ENCODE measurements at places on chromosomes 6 and 20.

DNA sequence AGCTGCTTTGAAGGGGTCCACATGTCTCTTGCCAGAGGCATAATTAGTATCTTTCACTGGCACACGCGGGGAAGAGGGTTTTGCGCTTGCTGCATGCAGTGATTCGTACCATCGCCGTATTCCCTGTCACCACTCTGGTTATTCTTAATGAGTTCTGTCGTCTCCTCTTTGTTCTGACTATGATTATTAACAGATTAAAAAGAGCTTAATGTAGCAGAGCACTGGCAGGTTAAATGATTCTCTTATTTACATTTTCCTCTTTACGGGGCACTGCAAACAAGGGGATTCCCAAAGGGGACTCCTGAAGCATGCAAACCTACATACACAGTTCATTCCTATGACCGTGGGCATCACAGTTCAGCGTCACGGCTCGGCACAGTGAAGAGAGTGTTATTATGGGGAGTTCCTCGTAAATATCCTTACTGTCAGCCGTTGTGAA, 204.8 kb downstream of the DTNBP1 start:
- no peak for DNase-seq

GRCh38 chr6:25053875-25054371, 118.2 kb upstream of the RIPOR2 start:
- no peak for DNase-seq

- DNase-seq, result no peak
These were observed 4.9 kb downstream of the CDH22 start for GRCh38 chr20:46303176-46303956.

GRCh38 chr20:10571313-10571815, 102.4 kb downstream of the JAG1 start:
- no peak for DNase-seq

DNA sequence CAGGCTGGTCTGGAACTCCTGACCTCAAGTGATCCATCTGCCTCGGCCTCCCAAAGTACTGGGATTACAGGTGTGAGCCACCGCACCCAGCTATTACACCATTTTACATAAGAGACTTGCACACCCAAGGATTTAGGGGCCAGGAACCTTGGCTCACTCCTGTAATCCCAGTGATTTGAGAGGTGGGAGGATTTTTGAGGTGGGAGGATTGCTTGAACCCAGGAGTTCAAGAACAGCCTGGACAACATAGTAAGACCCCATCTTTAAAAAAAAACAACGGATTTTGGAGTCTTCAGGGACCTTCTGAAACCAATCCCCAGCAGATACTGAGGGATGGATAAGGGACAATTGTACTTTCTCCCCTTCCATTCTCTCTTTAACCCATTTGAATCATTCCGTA, 55.3 kb upstream of the PIM1 start:
- no peak for DNase-seq

GRCh38 chr6:2468601-2468955, 223.2 kb upstream of the GMDS start:
- DNase-seq, result no peak

DNA sequence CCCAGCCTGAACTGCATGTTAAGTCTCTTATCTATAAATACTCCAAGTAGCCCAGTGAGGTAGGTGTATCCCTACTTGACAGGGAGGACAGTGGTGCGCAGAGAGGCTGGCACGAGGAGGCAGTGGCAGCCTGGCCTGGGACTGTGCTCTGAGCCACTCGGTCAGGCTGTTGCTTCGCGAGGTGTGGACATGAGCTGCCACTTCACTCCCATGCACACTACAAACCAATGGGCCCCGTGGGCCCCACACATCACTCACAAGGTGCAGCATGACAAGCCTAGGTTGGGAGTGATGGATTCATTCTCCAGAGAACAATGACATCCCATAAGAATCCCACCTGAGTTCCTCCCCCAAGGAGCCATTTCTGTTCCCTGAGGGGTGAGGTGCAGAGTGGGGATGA, 54.9 kb downstream of the TMEM242 start:
- DNase-seq, result no peak

DNA sequence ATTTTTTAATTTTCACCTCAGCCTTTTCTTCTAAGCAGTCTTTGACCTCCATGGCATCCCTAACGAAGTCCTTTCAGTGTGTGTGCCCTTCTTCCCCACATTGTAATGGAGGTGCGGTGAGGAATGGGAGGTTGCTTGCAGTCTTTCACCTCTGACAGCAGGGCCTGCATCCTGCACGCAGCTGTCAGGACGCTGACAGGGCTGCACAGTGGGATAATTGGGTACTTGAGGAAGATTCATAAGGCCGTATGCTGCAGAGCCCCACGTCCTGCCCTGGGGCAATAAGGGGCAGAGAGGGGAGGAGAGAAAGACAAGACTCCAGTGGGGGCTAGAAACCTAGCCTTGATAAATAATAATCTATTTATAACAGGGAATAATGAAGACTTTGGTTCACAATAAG, 184.7 kb downstream of the SAMD5 start:
- DNase-seq, result no peak

GRCh38 chr6:112041535-112041934, 12.4 kb upstream of the CCN6 start:
- DNase-seq, result no peak

DNA sequence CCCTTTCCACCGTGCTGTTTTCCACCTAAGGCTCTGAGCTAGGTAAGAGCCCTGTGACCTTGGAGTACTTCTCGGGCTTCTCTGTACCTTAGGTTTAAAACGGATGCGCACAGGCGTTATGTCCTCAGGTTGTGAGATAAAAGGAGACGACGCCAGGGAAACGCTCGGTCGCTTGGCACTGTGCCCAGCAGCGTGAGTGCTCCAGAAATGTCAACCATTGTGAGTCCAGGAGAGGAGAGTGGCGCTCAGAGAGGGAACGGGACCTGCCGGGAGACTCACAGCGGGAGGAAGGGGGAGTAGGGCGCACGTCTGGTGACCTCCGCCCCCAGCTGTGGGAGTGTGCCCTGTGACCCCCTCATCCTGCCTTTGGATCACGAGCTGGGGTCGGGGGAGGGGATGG, 33.8 kb upstream of the SCRT2 start:
- DNase-seq, result no peak

- DNase-seq, result no peak
These were observed 137.7 kb upstream of the AKAP12 start for GRCh38 chr6:151101816-151102694.

GRCh38 chr6:105151644-105152043, 28.2 kb downstream of the POPDC3 start:
- no peak for DNase-seq

GRCh38 chr6:149013586-149014344, 266.9 kb downstream of the UST start:
- DNase-seq, result no peak

GRCh38 chr6:107656401-107656800, 166.5 kb downstream of the SOBP start:
- no peak for DNase-seq

DNA sequence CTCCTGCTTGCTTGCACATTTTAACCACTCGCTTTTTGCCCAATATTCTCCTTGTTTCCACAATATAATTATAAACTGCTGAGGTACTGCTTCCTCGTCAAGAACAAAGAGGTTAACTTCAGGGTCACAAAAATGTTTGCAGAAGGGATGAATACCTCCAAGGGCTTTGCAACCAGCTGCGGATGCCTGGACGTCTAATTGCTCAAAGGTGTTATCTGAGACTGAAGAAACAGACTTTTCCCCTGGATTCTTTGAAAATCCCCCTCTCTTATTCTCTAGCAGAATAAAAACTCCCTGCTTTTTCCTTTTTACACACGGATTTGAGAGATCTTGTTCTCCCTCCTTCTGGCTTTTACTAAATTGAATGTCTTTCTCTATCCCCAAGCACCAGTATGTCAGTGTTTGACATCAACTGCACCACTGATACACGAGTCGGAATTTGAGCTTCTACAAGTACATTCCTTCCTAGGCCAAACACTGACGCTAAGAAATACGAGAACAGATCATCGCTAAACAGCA, 336 bp upstream of the SMPDL3A start:
- no peak for DNase-seq

DNA sequence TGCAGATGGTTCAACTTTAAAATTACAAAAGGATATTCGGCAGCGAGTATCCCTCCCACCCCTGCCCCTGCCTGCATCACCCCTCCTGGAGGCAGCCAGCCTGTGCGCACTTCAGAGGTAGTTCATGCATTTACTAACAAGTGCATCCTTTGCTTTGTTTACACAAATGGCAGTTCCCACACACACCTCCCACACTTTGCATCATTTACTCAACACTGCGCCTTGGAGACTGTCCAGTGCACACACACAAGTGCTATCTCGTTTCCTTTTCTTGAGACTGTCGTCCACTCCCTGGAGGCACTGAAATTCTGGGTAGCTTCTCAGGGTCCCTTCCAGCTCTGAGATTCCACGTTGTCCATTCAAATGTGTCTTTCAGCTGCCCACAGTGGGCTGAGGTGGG, 53.1 kb upstream of the VSX1 start:
- no peak for DNase-seq

DNA sequence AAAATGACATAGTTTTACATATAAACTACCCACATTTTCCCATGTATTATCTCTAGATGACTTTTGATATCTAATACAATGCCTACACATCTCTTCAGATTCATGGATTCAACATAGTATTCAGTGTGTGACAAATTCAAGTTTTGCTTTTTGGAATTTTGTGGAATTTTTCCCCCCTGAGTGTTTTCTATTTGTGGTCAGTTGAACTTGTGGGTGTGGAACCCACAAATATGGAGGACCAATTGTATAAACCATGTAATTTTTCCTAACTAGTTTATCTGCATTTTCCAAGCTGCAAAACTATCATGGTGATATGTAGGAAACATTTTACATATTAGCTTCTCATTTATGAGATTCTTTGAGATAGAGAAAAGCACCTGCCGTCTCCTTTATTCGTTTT, 374.3 kb upstream of the SOX4 start:
- no peak for DNase-seq

- no peak for DNase-seq
These were observed 375.8 kb downstream of the CDH4 start for GRCh38 chr20:61627791-61628415.

GRCh38 chr6:33935439-33936080, 131.8 kb upstream of the MLN start:
- DNase-seq, result no peak

DNA sequence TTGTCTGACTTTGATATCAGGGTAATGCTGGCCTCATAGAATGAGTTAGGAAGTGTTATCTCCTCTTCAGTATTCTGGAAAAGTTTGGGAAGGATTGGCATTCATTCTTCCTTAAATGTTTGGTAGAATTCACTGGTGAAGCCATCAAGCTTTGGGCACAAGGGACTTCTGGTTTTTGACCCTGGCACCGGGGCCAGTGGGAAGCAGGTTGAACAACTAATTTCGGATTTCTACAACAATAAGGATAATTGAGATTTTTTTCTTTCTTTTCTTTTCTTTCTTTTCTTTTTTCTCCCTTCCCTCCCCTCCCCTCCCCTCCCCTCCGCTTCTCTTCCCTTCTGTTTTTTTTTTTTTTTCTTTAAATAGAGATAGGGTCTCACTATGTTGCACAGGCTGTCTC, 70.4 kb downstream of the EFCAB8 start:
- DNase-seq, result no peak

GRCh38 chr6:106609699-106610098, 19.6 kb downstream of the RTN4IP1 start:
- no peak for DNase-seq

DNA sequence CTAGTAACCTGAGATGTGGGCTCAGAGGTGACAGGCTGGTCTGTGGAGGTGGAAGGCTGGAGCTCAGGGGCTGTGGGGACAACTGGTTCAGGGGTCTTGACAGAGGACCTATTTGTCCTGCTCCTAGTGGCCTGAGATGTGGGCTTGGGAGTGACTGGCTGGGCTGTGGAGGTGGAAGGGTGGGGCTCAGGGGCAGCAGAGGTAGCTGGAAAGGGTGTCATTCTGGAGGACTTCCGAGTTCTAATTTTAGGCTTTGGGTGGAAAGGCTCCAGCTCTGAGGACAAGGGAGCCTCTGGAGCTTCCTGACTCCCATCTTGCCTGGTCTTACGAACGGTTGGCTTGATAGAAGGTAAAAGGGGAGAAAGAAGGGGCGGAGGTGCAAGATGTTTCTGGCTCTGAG, 11.5 kb downstream of the MDC1 start:
- DNase-seq, result no peak

DNA sequence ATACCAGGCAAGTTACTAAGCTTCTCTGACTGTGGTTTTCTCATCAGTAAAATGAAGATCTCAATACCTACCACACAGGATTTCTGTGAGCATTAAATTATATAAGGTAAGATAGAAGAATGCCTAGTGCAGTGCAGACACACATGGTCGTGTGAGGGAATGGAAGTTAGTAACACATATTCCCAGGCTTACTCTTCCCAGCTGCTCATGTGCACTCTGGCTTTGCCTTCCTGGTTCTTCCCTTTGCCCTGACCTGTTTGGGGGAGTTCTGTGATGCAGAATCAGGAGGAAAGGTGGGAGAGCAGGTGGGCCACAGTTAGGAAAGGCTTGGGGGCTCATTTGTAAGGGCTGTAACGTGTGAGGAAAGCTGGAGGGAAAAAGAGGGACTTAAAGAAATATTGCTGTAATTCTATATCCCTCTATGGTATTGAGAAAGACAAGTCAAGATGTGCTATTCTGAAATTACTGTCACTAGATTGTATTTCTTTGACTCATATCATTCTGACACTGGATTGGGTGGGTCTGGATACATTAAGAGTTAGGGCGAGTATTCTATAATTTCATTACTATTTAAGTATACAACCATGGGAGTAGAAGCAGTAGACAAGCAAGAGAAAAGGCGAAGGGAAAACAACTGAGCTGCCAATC, 47.7 kb downstream of the FYN start:
- no peak for DNase-seq

GRCh38 chr6:16419636-16420336, 181.4 kb downstream of the GMPR start:
- DNase-seq, result no peak

- no peak for DNase-seq
These were observed 96.2 kb downstream of the TCP11 start for GRCh38 chr6:35044761-35045421.

GRCh38 chr20:64025826-64026412, 10.1 kb upstream of the C20orf204 start:
- no peak for DNase-seq

DNA sequence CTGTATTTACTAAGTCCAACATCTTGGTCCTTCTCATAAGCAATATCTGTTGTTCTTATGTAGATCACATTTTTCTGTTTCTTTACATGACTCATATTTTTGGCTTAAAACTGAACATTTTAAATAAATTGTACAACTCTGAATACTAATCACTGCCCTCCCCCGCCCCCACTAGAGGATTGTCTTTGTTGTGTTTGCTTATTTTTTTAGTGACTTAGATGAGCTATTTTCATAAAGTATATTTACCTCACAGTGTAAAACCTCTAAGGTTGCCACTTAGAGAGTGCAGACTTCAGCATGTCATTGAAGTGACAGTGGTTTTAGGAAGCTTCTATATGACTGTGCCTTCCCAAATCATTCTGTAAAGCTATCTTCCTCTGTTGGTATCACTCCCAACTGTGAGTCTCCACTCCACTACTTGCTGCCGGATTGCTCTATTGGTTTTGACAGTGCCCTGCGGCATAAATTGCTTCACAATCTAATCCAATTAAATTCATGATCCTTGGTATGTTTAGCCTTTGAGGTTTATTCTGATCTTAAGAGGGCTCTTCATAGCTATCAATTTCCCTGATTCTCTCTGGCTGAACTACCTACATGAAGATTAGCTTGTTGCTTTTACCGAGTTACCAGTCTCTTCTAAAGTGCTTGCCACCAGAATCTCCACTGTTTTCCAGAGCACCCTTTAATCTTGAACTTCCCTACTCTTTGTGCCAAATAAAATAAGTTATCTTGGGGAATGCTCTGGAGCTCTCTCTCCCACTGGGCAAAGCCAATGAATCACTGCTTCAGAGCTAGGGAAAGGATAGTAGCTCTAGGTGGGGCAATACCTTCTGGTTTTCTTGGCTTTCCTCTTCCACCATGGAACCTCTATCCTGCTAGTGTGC, 33.0 kb downstream of the SPTLC3 start:
- no peak for DNase-seq
